NCI-H2081 (cell line): ENCODE measurements at places on chromosomes 4 and X.

DNA sequence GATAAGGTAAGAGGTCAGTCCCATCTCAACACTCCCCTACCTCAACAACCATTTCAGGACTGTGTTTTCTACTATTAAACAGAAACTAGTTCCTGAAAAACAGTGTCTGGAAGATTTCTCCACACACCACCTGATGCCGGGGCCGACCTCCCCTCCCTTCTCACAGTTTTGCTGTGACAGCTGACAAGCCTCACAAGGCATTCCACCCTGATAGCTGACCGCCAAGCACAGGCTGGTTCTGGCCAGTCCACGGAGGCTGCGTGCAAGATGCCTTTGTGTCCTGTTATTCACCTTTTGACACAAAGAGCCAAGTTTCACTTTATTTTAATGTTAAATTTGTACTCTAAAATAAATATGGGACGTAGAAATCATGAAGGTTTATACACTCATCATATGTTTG is 758.6 kb downstream of the PDHA2 start:
- DNase-seq: no peak

DNA sequence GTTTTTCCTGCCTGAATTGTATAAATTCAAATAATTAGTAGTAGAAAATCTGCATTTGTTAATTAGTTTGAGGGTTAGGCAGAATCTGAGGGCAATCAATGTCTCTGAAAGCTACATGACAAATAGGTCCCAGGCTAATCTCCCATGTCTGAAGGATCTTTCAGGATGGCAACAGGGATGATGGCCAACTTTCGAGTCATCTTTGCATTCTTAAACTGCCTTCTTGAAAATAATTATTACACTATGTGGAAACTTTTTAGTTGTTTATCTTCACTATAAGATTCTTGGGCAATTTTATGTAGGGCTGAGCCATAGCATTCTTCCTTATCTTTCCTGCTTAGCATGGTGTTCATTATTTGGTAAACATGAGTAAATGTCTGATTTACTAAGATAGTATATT is 490.3 kb upstream of the EPHA5 start:
- no peak for DNase-seq

DNA sequence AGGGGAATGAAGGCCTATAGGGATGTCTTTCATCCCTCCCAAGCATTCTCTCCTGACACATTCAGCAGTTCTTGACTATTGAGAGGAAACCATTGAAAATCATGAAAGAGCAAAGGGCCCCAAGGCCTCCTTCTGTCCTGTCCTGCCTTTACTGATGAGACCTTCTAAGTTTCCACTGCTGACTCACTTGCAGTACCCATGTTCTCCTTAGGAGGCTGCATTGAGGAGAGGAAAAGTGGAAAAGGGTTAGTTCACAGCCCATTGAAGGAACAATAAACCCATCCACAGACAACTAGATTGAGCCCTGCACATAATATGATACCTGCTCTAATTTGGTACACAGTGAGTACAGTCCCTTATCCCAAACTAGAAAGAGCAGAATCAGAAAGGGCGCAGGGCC is 115.1 kb upstream of the PNPLA4 start:
- no peak for DNase-seq

DNA sequence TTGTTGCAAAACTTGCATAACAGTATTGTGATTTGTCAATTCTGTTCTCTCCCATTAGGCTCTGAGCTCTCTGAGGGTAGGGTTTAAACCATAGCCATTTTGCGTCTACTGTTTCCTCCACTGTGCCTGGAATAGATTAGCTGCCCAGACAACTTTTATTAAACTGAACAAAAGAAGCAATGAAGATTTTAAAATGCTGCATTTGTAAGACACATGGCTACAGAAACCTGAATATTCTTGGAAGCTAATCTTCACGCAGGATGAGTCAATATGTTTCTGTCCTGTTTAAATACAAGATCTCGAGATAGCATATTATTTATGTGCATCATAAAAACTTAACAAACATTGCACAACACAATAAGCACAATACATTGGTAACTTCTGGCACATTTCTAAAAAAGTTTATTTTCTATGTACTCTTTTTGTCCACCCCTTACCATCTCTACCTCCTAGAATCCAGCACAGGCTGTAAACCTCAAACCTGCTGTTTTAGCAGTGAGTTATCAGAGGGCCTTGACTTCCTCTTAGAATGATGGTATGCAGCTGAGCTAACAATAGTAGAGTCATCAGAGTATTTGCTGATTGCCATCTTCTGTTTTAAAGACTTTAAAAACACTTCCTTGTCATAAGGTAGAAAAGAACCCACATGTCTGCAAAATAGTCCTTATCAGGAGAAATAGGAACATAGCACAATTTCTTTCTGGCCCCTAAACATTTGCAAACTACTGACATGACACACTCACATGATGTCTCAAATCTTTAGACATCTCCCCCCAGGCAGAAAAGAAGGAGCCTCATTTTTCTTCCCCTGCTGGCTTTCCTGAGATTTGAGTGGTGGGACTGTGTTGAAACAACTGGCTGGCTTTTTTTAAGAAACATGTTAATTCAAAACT is 10.6 kb upstream of the CCNG2 start:
- no peak for DNase-seq

DNA sequence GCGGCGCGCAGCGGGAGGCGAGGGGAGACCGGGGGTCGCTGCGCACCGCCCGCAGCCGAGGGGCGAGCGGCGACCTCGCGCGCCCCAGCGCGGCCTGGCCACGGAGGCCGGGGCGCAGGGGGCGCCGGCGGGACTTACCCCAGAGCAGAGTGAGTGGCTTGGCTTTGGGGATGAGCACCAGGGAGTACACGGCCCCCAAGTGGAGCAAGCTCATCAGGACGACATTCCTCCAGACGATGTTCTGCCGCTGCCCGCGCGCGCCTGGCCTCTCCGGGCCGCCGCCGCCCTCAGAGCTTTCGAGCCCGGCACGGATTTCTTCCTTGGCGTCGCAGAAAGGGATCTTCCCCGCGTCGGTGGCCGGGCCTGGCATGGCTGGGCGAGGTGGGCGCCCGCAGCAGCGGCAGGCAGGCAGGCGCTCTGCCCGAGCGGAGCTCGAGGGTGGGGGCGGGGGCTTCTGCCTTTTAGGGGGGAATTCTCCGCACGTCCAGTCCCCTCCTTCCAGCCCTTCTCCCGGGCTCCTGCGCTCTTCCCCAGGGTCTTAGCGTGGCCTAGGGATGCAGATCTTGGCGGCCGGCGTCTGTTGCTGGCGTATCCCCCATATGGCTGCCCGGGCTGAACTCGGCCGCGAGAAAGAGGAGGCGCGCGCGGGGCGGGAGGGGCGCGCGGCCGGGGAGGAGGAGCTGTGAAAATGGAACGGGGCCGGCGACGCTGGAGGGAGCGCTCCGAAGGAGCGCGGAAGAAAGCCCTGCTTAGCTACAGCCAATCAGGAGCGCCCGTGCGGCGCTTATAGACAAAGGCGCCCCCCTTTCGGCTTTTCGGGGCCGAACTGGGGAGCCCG is at the start of gene SCD5:
TSS of gene SCD5 (minus strand) at position 629 of the 838 bp plus-strand sequence. CDS start at position 370, 259 bp downstream.
- DNase-seq: peak; percentile 39

DNA sequence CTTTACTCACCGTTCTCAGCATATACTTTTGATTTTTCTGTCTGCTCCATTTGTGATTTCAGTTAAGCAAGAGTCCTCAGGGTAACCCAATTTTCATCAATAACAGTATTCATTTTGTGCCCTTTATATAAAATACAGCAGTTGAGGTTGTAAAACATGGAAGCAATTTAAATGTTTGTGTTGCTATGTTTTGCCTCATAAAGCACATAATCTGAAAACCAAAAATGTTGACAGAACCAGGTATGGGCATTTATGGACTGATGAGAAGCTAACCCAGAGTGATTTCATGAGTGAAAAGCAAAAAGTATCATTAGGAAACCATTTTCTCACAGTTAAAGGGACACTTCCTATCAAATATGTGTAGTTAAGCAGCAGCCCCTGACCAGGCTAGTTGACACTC is at the start of gene ASIC5:
TSS of gene ASIC5 (minus strand) at position 101 of the 400 bp plus-strand sequence. CDS start at position 50, 51 bp downstream.
- no peak for DNase-seq

DNA sequence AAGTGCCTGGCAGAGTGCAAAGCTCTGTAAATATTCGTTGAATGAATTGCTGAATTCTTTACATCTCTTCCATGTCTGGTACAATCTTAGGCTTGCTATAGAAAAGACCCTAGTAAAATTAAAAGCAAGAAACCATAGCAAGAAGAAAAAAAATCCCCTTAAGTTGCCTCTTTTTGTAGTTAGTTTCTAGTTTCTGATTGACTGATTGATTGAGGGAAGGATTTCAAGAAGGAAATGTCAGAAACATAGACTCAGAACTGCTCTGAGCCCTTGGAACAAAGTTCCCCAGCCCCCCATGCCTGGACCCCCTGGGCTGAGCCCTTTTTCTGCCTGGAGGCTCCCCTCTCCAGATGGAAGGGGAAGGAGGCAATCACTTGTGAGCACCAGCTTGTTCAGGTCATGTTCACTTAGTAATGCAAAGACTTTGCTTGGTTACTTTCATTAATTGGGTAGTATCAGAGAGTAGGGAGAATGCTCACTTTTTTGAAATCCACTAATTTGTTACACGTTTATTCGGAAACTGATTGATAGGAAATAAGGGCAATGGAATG is 35.6 kb downstream of the DAPP1 start:
- DNase-seq: no peak

- no peak for DNase-seq
Observed at GRCh38 chrX:44890247-44890646, 17.3 kb downstream of the KDM6A start.

DNA sequence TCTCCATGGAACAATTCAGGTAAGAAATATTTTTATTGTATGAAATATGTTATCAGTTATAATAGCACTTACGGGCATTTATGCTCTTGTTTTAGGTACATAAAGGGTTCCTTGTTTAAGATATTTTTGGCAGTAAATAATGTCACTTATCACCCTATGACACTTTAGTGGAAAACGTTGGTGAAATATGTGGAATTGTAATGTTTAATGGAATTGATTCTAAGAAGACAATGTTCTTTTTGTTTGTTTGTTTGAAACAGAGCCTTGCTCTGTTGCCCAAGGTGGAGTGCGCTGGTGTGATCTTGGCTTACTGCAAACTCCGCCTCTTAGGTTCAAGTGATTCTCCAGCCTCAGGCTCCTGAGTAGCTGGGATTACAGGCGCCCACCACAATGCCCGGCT is 17.4 kb downstream of the NPNT start:
- DNase-seq: no peak

GRCh38 chr4:177671387-177671786 is 229.2 kb upstream of the AGA start:
- DNase-seq: no peak

- no peak for DNase-seq
Observed at GRCh38 chr4:41119867-41120295, 94.5 kb downstream of the APBB2 start.

DNA sequence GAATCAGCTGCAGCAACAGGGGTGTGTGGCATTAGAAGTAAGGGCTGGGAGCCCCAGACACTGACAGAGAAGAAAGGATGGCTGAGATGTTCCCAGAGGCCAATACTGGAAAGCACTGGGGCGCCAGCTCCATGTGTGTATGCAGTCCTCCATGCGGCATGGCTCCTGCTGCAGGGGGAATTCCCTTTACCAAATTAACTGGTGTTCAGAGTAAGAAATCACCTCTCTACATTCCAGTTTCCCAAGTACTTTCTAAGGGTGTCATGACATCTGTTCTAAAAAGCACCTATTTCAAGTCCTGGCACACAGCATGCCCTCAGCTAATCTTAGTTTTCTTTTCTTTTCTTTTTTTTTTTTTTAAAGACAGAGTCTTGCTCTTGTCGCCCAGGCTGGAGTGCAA is 98.0 kb downstream of the MAML3 start:
- DNase-seq: no peak

GRCh38 chr4:110898290-110898689 is 275.4 kb upstream of the PITX2 start:
- no peak for DNase-seq

DNA sequence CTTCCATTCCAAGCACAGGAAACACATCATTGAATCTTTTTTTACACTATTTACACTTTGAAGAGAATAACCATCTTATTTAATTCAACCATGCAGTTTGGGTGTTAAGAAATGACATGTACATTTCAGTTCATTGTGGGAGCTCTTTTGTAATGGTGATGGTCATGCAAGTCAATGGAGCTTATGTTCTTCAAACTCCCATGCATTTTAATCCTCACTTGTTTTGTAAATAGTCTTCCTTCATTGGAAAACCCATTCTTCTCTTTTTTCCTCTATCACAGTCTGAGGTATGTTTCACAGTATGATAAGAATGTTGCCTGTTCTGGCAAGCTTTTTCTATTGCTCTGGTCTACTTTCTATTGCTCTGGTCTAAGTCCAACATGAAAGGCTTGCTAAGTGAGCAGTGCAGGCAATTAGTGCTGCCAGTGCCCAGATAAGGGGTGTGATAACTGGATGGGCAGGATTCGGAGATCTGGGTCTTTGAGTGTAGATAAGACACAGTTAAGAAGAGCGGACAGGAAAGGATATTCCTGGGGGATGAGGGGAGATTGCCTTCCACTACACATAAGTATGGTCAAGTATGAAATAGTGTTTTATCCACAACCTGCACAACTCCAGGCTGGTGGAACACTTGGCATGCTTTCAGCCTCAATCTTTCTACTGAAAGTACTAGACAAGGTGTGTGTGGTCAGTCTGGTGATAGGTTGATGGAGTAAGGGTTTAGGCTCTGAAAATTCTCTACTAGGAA is 17.1 kb downstream of the AFP start:
- DNase-seq: no peak

DNA sequence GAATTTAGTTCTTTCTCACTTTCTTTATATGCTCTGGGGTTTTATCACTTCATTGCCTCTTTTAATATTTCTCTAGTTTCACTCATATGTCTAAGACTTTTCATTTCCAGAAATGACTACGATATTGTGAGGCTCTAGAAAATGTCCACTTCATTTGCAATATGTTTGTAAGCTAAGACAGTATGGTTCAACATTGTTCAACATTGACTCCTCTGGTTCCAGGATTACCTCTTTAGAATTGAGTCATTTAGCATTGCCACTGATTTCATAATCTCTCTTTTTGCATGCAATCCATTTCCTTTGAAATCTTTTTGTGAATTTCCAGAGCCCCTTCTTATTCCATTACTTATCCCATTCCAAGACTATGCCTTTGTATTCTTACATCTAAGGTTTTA is 32.3 kb downstream of the BBS12 start:
- DNase-seq: no peak
